ENCODE measurements at places on chromosomes 7 and 10.

DNA sequence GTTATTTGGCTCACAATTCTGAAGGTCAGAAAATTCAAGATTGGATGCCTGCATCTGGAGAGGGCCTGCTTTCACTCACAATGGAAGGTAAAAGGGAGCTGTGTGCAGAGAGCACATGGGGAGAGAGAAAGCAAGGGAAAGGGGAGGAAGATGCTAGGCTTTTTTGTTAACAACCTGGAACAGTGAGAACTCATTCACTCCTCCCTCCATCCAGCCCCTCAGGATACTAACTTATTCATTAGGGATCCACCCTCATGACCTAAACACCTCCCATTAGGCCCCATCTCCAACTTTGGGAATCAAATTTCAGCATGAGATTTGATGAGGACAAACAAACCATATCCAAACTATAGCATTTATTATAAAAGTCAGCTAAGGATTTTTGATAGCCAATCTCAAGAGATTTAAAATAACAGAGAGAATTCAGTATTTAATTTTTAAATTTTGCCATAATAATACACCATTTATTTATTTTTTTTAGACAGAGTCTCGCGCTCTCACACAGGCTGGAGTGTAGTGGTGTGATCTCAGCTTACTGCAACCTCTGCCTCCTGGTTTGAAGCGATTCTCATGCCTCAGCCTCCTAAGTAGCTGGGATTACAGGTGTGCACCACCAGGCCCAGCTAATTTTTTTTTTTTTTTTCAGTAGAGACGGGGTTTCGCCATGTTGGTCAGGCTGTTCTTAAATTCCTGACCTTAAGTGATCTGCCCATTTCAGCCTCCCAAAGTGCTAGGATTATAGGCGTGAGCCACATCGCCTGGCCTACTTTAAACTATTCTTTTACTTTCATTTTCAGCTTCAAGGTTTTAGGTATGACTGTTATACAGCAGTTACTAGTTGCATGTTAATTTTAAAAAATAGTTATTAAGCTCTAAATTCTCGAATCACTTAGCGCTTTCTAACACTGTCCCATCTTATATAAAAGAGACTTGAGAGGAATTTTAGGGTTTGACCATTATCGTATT, 20.3 kb upstream of the ETV1 start:
- DNase-seq: no peak

DNA sequence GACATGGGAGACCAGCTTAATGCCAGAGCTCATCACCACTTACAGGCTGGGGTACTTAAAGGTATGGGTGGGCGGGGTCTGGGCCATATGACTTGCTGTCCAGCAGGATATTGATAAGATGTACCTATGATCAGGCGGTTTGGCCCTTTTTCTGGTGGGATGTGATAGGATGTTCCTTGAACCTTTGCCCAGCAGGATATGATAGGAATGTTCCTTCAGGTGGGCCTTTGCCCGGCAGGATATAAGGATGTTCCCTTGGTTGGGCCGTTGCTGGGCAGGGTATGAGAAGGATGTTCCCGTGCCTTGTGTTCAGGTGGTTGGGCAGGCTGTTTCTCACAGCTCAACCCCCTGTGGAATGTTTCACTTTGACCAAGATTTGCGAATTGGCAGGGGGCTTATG, 187.2 kb upstream of the CXCL12 start:
- DNase-seq: no peak

- peak; percentile 32 for DNase-seq
These were observed 22.4 kb upstream of the SEMA3C start for GRCh38 chr7:80941208-80941758.

GRCh38 chr7:94656925-94657731, 1.2 kb upstream of the SGCE start:
- no peak for DNase-seq

DNA sequence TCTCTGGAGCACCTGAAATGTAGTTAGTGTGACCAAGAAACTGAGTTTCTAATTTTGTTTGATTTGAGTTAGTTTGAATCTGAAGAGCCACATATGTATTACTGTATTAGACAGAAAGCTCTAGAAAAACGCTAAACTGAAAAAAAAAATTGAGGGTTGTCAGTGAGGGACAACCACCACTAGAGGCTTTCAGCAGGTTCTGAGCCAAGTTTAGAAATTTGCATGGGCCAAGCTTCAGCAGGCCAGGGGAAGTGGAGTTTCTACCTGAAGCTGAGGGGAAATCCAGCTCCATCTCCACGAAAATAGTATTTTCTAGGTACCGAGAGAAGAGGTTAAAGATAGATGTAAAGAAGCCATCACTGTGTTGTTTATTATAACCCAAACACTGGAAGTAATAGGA, 77.9 kb upstream of the PLXNA4 start:
- no peak for DNase-seq

DNA sequence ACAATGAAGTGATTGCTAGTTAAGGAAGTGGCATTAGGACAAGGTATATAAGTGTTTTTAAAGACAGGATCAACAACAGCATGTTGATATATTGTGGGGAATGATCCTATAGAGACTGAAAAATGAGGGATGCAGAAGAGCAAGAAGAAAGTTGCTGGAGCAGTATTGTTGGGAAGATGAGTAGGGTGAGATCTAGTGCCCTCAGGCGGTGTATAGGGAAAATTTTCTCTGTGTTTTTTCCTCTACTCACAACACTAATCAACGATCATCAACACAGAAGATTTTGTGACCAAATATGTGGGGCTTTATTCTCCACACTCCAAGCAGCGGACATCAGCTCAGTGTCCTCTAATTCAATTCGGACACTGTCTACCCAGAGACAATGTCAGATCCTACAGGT, 9.6 kb upstream of the PTTG1IP2 start:
- DNase-seq: no peak

DNA sequence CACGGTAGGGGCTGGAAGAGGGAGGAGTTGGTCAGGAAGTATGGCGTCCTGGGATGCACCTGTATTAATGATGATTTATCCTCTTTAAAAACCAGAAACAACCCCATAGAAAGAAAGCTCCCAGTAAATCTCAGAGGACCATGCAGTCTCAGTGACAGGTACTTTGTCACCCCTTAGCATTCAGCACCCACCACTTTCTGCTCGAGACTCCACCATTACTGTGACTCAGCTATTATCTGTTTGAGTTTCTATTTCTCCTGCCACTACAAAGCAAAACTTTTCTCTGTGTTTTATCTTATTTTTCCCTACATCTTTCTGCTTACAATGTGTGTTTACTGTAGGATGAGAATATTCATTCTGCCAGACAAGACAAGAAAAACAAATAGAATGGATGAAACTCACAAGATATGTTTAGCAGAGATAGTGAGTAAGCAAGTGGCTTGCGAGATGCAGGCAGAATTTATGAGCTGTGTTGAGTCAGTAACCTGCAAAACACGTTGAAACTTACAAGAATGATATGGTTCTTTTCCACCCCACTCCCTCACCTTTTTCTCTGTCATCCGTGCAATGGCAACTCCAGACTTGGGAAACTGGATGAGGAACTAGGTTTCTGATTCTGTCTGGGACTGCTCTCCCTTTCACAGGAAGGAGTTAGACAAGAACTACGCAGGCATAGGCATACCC, 127.1 kb downstream of the AOAH start:
- no peak for DNase-seq

DNA sequence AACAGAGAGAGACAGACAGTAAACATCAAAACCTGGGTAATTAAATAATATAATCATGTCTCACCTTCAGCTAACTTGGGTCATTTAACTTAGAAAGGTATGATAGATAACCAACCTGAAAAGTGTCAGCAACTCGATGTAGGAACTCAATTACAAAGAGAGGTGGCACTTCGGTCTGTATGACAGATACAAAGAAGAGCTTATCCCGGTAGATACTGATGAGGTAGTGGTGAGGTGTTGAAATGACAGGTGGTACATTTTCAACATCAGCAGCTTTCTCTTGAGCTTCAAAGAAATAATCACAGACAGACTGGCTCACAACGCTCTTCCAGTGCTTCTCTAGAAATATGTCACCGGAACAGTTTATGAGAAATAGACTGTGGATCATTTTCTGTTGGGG, 12.6 kb downstream of the AP3M1 start:
- DNase-seq: no peak

DNA sequence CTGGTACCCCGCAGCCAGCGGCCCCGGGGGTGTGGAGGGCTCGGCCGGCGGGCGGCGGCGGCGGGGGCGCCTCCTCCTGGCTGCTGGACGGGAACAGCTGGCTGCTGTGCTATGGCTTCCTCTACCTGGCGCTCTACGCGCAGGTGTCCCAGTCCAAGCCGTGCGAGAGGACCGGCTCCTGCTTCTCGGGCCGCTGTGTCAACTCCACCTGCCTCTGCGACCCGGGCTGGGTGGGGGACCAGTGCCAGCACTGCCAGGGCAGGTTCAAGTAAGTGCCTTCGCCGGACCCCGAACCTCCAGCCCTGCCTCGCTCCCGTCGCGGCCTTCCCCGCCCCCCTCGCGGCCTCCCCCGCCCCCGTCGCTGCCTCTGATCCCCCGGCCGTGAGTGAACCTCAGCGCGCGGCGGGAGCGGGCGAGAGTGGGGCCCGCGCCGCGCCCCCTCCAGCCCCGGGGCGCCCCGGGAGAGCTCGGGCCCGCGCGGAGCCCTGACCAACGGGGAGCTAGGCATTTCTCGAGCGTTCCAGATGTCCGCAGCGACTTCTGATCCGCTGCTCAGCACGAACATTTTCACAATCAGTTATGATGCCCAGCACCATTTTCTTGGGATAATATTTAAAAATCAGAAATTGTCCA, 727 bp downstream of the ATRNL1 start:
- DNase-seq: no peak

GRCh38 chr10:127293640-127294039, 97.2 kb upstream of the INSYN2A start:
- DNase-seq: no peak

GRCh38 chr10:106450966-106451365, 713.5 kb downstream of the SORCS1 start:
- no peak for DNase-seq

DNA sequence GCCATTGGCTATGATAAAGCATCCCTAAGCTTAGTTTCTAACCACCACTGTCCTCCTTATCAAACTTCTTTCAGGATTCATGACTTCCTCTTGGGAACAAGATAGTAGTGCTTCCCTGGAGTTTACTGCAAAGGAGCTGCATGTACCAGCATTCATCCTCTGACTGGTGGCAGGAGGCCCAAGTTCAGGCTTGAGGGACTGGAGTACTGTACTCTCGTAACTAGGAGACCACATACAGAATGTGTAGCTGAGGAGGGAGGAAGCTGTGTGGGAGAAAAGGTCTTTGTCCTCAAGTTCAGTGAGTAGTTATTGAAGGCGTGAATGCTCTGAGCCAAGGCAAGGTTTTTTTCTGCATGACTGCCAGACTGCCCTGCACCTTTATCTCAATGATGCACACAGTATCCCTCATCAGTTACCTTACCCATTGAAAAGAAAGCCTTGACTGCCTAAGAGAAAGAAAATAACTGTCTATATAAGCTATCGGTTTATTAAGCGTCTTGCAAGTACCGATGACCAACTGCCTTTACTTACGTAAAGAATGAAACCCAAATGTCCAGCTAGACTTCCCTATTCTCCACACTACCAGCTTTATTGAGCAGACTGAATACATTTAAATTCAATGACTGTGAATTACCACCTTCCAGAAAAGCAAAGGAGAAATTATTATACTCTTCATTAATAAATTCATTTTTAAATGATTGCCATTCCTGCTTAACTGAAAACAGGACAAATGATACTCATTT, 12.8 kb downstream of the SCRN1 start:
- DNase-seq: no peak

DNA sequence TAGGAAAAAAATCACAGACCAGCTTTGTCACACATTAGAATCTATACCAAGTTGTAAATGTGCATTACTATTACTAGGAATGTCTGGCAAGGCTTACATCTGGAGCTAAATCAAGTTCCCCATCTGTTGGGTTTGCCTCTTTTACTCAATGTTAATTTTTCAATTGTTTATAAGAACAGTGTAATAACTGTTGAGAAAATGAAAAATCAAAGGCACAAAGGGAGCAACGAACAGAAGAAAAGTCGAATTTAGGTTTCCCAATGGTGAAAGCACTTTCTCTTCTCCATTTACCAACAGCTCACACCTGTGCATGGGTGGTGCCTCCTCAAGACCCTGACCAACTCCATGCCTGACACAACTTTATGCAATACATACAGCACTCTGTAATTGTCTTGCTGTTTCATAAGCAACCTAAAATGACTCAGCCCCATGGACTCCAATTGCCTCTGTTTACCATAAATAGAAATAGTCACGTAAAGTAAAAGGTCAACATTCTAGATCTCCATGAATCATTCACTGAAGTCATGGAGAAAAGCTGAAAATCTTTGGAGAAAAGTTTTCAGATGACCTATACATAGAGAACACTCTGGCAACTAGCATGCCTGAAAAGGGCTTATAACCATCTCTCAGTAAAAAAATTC, 95.5 kb upstream of the KCNIP2 start:
- peak; percentile 48 for DNase-seq

GRCh38 chr7:154892459-154892858, 110.5 kb downstream of the PAXIP1 start:
- DNase-seq: no peak

- no peak for DNase-seq
These were observed 1168.4 kb downstream of the GATA3 start for GRCh38 chr10:9222917-9223316.

DNA sequence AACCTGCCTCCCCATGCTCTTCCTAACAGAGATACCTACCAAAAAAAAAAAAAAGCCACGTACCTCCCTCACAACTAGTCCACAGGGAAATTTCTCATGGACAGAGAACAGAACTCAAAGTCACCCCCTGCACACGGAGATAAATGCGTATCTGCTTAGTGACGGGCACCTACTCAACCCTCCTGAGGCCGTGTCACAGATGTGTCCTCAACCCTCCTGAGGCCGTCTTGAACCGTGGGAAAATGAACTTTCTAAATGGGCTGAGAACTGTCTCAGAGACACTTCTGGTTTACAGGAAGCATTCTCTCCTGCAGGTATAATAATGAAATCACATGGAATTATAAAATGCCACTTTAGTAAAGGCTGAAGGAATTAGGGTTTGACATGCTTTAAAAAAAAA, 155.9 kb downstream of the DIP2C start:
- no peak for DNase-seq

DNA sequence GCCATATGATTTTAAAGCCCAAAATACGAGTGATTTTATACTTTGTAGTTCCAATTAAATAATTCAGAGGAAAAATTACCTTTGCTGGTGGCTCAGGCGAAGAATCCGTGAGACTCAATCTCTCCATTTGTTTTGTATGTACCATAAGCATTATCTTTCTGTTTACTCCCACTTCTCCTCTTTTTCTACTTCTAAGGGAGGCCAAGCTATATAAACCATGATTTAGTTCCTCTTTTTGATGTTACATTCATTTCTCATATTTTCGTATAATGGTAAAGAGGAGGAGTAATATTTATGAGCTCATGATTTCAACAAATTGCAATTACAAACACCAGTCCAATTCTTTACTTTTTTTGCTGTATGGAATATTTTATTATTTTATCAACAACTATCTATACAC, 50.6 kb upstream of the TES start:
- no peak for DNase-seq

Data from hepatic stellate cell (primary cell).